ENCODE measurements at places on chromosomes 3 and 15.
A peak's percentile ranks its signal among the peaks of the same experiment; 100 is the strongest.

DNA sequence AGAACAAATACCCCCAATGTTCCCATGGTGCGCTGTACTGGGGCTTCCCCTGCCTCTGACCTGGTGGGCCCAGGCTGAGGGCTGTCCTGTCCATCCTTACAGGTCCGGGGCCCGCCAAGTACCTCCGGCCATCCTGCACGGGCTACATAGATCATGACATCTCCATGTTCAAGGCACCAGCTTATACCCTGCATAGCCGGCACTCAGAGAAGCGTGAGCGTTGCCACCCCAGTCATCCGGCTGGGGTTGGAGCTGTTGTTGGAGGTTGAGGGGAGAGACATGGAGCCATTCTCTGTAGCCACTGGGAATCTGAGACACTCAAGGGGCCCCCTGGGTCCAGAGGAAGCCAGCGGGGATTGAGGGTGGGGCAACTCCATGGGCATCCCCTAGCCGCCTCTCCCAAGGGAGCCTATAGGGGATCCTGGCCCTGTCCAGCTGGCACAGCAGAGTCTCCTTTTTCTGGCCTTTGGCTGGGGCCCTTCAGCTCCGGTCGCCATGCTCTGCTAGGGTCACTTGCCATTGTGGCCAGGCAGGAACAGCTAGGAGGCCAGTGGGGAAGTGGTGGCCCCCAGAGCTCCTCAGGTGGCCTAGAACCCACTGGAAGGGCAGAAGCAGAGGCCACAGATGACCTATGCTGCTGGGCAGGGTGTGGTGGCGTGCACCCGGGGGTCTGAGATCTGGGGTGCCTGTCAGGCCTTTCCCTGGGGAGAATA lies 12.5 kb upstream of the CSPG4 start:
- no peak for DNase-seq

GRCh38 chr15:84001655-84002054 lies 233.9 kb upstream of the GOLGA6L4 start:
- DNase-seq, result no peak

- DNase-seq, result no peak
These were observed 166.5 kb downstream of the USP13 start for GRCh38 chr3:179819379-179819778.

DNA sequence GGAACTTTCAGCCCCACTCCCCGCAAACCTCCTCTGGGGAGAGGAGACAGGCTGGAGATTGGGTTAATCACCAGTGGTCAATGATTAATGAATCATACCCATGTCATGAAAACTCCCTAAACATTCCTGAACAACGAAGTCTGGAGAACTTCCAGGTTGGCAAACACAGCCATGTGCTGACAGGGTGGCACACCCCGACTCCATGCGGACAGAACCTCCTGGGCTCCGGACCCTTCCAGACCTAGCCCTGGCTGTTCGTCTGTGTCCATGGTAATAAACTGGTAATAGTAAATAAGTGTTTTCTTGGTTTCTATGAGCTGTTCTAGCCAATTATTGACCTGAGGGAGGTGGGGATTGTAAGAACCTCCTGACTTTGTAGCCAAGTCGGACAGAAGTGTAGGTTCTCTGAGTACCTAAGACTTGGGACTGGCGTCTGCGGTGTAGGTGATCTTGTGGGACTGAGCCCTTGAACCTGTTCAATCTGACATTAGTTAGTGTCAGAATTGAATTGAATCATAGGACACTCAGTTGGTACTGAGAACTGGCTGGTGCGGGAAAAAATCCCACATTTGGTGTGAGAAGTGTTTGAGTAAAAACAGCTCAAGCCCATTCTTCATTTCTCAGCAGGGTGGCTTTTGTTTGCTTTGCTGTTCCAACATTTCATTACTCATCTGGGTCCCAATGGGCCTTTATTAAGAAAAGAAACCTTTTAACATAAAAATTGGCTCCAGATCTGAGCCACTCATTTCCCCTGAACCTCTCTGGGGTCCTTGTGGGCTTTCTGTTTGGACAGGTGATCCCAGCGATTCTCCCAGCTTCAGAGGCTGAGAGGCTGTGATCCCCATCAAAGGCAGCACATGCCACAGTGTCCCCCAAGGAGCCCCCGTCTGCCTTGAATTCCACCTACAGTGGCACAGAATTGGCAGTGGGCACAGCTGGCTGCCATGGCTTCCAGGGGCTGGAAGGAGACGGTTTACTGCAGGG lies 151.0 kb downstream of the TJP1 start:
- DNase-seq, result peak; percentile 75

GRCh38 chr3:134709561-134710312 lies 58.9 kb upstream of the KY start:
- DNase-seq, result no peak

- peak; percentile 62 for DNase-seq
These were observed 26.9 kb downstream of the BMF start for GRCh38 chr15:40081691-40082194.

DNA sequence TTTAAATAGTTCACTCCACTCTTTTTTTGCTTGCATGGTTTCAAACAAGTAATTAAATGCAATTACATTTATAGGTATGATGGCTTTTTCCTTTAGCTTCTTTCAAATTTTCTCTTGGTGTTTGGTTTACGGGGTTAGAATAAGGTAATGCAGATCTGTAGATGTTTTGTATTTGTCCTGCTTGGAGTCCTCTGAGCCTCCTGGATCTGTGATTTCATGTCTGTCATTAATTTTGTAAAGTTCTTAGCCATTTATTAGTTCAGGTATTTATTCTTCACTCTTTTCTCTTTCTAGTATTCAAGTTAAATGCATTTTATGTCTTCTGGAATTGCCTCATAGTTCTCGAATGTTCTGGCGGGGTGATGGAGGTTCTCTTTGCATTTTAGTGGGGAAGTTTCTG lies 1.4 kb upstream of the MRPS25 start:
- DNase-seq, result no peak

- DNase-seq, result no peak
These were observed 63.4 kb upstream of the FAM174B start for GRCh38 chr15:92719021-92719420.

GRCh38 chr15:50764461-50765194 lies 878 bp downstream of the SPPL2A start:
- no peak for DNase-seq

GRCh38 chr15:99566157-99566897 lies 543 bp downstream of the MEF2A start:
- no peak for DNase-seq

GRCh38 chr3:181660337-181660736 lies 51.4 kb upstream of the SOX2 start:
- no peak for DNase-seq

GRCh38 chr3:43001094-43001553 lies 22.0 kb downstream of the GASK1A start:
- DNase-seq, result peak; percentile 72

GRCh38 chr3:132346841-132347736 lies 29.9 kb downstream of the ACP3 start:
- no peak for DNase-seq

DNA sequence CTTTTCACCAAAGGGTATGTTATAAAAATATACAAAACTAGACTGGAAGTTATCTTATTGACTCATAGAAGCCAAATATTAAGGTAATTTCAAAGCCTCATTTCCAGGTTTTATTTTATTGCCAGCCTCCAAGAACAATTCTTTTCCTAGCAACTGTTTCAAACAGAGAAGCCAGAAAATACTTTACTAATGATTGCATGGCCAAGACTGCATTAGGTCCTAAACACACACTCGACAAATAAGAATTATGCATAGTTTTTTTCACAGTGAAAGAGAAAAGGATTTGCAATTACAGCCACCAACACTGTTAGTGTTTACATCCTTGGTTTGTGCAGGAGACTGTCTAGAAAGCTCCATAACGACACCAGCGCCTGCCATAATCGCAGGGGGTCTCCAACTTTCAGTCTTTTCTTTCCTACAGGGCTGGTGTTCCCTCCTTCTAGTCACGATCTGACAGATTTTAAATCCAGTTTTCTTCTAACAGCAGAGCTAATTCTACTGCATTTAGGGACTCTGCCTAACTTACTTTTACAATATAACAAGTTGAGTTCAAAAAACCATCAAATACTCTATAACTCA lies 58.1 kb downstream of the CLASP2 start:
- no peak for DNase-seq

DNA sequence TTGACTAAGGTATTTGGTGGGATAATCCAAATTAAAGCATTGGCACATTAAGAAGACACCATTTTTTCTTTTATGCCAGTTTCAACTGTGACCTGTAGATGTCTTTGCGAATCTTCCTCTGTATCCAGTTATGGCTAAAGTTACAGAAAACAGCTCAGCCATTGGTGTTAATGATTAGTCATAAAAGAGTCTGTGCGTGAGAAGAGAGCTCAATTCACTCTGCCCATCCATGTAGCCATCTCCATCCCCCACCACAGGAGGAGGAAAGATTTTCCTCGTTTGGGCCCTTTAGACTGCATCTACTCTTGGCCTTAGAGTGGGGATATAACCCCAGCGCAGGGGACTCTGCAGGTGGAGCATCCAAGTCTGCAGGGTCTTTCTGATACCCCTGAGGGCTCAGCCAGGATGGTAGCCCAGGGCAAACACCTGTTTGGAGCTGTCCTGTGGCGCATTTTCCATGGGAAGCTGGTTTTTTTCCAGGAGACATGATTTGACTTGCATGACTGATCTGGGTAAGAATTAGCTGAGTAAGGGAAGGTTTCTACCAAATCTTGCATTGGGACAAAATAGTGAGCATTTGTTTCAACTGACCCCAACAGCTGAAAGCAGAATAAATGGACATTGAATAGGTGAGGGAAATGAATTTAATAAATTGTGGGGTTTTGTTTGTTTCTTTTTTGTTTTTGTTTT lies 29.5 kb downstream of the NANOGP8 start:
- DNase-seq, result no peak

- DNase-seq, result no peak
These were observed 2.9 kb downstream of the TLE3 start for GRCh38 chr15:70094690-70095311.

- DNase-seq, result no peak
These were observed 8.4 kb upstream of the PLA2G4D start for GRCh38 chr15:42102646-42103235.

DNA sequence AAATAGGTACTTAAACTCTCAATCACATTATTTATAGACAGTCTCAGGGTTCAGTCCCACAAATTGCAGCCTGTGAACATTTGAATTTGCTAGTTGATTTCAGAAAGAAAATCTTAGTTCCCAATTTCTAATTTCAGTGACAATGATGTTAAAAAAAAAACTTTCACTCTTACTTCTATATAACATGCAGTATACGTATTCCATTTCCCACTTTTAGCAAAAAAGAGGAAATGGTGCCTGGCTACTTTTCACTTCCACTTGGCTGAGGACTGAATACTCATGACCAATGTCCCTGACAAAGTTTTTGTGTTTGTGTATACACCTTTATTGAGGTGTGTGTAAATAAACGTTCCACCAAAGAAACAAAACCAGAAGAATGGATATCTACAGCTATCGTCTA lies 32.1 kb upstream of the XCR1 start:
- DNase-seq, result no peak

DNA sequence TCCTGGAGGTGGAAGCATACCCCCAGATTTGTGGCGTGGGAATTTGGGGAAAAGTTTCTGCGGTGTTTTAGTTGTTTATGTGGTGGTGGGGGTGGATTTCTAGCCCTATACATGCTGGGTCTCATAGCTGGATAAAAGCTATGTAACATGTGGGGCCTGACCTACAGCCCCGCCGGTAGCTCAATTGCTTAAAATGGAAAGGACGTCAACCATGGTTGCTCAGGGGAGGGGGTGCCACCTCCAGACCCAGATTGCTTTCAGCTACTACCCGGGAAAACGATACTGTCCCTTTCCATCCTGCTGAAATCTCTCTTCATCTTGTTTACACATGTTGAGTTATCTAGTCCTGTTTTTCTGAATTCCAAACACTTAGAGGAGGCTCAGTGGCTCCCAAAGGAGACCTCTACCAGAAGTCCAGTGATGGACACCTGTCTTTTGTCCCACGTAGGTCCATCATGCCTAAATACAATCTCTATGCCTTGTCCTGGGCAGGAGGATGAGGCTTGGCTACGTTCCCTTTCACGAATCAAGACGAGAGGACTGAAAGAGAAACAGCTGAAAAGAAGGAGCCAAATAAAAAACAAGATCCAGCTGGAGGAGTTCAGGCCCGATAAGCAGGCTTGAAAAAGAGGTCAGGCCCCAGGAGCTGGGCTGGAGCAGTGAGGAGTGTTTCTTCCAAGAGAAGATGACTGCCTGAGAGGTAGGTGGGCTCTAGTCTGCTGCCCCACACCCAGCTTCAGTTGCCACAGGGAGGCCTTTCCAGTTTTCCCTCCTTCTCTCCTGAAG lies 72.1 kb upstream of the TPRG1 start:
- DNase-seq, result no peak

DNA sequence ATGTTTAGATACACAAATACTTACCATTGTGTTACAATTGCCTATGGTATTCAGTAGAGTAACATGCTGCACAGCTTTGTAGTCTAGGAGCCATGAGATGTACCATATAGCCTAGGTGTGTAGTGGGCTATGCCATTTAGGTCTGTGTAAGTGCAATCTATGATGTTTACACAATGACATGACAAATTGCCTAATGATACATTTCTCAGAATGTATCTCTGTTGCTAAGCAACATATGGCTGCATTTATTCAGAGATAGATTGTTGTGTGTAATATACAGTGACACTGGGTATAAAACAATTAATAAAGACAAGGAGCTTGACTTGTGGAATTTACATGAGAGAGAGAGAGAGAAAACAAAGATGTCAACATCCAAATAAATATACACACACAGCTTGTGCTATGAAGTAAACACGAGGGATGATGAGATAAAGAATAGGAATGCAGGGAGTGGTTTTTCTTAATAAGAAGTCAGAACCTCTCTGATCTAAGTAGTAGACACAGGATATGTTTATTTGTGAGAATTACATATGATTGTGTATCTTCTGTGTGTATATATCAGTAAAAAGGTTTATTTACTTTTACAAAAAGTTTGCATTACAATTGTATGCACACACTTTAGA lies 110.0 kb downstream of the KCNAB1 start:
- no peak for DNase-seq

DNA sequence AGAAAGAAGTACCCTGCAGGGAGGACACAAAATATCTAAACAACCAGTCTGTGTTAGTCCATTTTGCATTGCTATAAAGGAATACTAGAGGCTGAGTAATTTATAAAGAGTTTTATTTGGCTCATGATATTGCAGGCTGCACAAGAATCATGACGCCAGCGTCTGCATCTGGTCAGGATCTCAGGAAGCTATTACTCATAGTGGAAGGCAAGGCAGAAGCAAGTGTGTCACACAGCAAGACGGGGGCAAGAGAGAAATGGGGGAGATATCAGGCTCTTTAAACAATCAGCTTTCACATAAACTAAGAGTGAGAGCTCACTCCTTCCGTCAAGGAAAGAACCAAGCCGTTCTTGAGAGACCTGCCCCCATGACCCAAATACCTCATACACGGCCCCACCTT lies 614.8 kb downstream of the ZIC1 start:
- peak; percentile 93 for DNase-seq

DNA sequence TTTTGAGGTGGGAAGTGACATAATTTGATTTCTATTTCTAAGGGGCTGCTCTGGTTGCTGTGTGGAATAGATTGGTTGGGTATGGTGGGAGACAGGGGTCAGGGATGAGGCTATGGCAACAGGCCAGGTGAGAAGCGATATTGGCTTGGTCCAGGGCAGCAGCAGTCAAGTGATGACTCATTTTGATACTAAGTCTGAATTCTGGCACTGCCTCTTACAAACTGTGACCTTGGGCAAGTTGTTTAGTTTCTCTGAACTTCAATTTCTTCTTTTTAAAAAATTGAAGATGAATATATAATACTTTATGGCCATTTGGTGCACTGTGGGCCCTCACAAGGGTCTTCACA lies 40.4 kb upstream of the CLSTN2 start:
- no peak for DNase-seq

GRCh38 chr15:74884428-74885223 lies 5.2 kb upstream of the MPI start:
- no peak for DNase-seq

GRCh38 chr15:99916668-99917223 lies 183.5 kb upstream of the LYSMD4 start:
- DNase-seq, result no peak
